ENCODE measurements at places on chromosomes 7 and 10. TPM values are rescaled to one million over a fixed set of nuclear protein-coding genes. Genes with fewer than 3 reads are reported as not detected.

DNA sequence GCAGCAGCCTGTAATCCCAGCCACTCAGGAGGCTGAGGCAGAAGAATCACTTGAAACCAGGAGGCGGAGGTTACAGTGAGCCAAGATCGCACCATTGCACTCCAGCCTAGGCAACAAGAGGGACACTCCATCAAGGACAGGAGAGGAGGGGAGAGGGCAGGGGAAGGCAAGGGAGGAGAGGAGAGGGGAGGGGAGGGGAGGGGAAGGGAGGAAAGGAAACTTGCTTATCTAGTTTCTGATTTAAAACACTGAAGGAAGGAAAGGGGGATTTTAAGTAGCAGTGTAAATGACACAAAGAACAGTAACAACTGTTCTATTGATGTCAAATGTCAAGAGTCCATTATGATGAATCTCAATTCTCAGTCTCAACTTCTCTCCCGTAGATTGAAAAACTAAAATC is 43.7 kb downstream of the SRPK2 start:
- peaks cover 9% of the 10 kb centered on the region for H3K4me1 ChIP-seq
- no peak for DNase-seq
- no peaks in the 10 kb centered on the region for H3K27me3 ChIP-seq
- no peaks in the 10 kb centered on the region for H3K36me3 ChIP-seq

DNA sequence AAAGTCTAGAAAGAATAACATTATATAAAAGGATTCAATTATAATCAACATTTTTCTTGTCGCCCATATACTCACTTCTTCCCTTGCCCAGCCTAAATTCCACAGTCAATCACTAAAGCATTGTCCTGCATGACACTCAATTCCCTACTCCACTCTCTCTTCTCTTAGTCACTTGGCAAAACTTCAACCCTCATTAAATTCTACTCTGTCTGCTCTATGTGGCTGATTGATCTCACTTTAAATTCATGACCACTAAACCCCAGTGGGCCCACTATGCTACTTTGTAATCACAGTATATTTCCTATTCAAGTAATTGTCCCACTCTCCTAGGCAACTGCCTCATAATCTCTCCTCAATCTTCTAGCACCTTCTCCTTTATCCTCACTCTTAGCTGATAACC is 54.1 kb downstream of the MTERF1 start:
- peaks cover under 1% of the 10 kb centered on the region for H3K27me3 ChIP-seq
- no peaks in the 10 kb centered on the region for H3K4me1 ChIP-seq
- no peaks in the 10 kb centered on the region for H3K36me3 ChIP-seq
- DNase-seq = no peak
- no peak overlapping the region for H3K4me3 ChIP-seq

GRCh38 chr7:70132226-70132851 is 534.1 kb downstream of the AUTS2 start:
- H3K27me3 ChIP-seq = no peaks in the 10 kb centered on the region
- no peaks in the 10 kb centered on the region for H3K4me1 ChIP-seq
- no peak for DNase-seq
- H3K36me3 ChIP-seq = no peaks in the 10 kb centered on the region
- no peak overlapping the region for H3K27ac ChIP-seq

GRCh38 chr7:121871188-121871587 is 1.8 kb upstream of the PTPRZ1 start:
- no peak overlapping the region for H3K4me3 ChIP-seq
- no peaks in the 10 kb centered on the region for H3K27me3 ChIP-seq
- H3K4me1 ChIP-seq = no peaks in the 10 kb centered on the region
- H3K27ac ChIP-seq = no peak overlapping the region
- H3K36me3 ChIP-seq = no peaks in the 10 kb centered on the region
- no peak for DNase-seq

- DNase-seq = no peak
- H3K36me3 ChIP-seq = no peaks in the 10 kb centered on the region
- no peak overlapping the region for H3K27ac ChIP-seq
- H3K4me1 ChIP-seq = no peaks in the 10 kb centered on the region
- H3K4me3 ChIP-seq = no peak overlapping the region
Measured at GRCh38 chr10:119347181-119347974, 140.0 kb downstream of the GRK5 start.

GRCh38 chr7:34772296-34772938 is 114.4 kb downstream of the NPSR1 start:
- no peak for DNase-seq
- H3K4me1 ChIP-seq = no peaks in the 10 kb centered on the region
- no peak overlapping the region for H3K4me3 ChIP-seq
- no peaks in the 10 kb centered on the region for H3K36me3 ChIP-seq
- H3K27me3 ChIP-seq = no peaks in the 10 kb centered on the region

DNA sequence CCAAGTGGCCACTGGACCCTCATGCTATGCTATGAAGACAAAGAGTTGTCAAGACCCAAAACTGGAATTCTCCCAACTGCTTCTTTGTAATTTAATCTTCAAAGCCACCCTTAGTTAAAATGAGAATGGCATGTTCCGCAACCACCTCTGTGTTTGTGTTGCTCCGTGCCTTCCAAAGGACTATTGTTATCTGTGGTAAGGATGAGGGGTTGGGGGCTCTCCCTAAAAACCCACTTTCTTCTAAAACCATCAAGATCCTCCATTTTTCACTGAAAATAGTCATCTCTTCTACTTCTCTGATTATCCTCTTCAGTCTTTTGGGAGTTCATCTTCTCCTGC is 222.1 kb upstream of the AOAH start:
- H3K27ac ChIP-seq = no peak overlapping the region
- H3K4me3 ChIP-seq = no peak overlapping the region
- no peaks in the 10 kb centered on the region for H3K4me1 ChIP-seq
- H3K27me3 ChIP-seq = no peaks in the 10 kb centered on the region
- DNase-seq = no peak

DNA sequence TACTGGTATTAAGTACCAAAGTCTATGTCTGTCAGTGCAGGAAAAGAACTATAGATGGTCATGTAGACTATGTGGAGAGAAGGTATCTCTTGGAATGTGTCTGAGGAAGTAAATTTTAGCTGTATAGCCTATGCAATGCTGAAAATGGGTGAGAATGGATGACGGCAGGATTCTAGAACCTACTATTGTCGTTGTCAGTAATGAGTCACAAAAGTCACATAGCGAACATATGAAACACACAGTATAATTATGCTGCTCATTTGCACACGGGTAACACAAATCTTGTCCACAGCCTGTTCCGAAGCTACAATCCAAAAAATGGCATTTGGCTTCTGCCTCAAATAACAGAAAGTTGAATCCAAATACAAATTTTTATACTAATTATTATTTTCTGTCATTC is 33.6 kb upstream of the KMT2E start:
- no peak overlapping the region for H3K4me3 ChIP-seq
- H3K4me1 ChIP-seq = peaks cover 19% of the 10 kb centered on the region
- H3K27me3 ChIP-seq = no peaks in the 10 kb centered on the region
- no peak for DNase-seq
- no peaks in the 10 kb centered on the region for H3K36me3 ChIP-seq

- peaks cover 13% of the 10 kb centered on the region for H3K4me1 ChIP-seq
- peak overlapping the region; percentile 44 for H3K27ac ChIP-seq
- DNase-seq = peak; percentile 44
- H3K27me3 ChIP-seq = peaks cover 37% of the 10 kb centered on the region
- no peak overlapping the region for H3K4me3 ChIP-seq
Measured at GRCh38 chr7:151925446-151926335, 30.6 kb upstream of the GALNTL5 start.

- no peaks in the 10 kb centered on the region for H3K36me3 ChIP-seq
- DNase-seq = no peak
- peaks cover 5% of the 10 kb centered on the region for H3K27me3 ChIP-seq
- no peak overlapping the region for H3K4me3 ChIP-seq
- no peak overlapping the region for H3K27ac ChIP-seq
Measured at GRCh38 chr7:127290801-127291361, 38.1 kb upstream of the GRM8 start.

GRCh38 chr7:2399848-2400587 is 3.4 kb upstream of the CHST12 start:
- H3K27me3 ChIP-seq = no peaks in the 10 kb centered on the region
- H3K4me3 ChIP-seq = 0 out of 2 replicates have a peak overlapping the region, but pooled peaks have one; percentile 5
- no peaks in the 10 kb centered on the region for H3K36me3 ChIP-seq

DNA sequence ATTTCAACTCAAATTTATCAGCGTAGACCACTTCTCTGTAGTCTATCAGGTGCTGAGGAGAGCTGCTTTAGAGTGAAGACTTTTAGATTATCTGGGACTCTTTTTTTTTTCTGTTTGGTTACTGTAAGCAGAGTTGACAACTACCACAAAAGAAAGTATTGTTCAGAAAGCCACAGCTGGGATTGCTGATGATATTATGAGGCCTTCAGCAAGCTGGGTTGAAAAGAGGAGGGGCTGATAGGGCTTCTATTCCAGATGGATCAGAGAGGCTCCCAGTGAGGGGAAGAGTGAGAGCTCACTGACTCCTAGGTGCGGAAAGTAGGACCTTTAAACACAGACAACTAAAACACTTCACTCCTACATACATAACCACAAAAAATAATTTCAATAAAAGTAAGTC is 188.5 kb upstream of the FERD3L start:
- DNase-seq = no peak
- H3K4me1 ChIP-seq = no peaks in the 10 kb centered on the region
- H3K27me3 ChIP-seq = no peaks in the 10 kb centered on the region
- H3K36me3 ChIP-seq = no peaks in the 10 kb centered on the region
- H3K4me3 ChIP-seq = no peak overlapping the region

- no peaks in the 10 kb centered on the region for H3K27me3 ChIP-seq
- no peak overlapping the region for H3K27ac ChIP-seq
- no peak overlapping the region for H3K4me3 ChIP-seq
- DNase-seq = no peak
- H3K36me3 ChIP-seq = peaks cover 95% of the 10 kb centered on the region
Measured at GRCh38 chr7:99622596-99622995, 5.8 kb downstream of the ZSCAN25 start.

GRCh38 chr7:149723795-149724495 is 49.4 kb downstream of the ZNF467 start:
- H3K27ac ChIP-seq = no peak overlapping the region
- H3K27me3 ChIP-seq = no peaks in the 10 kb centered on the region
- DNase-seq = no peak
- peaks cover 87% of the 10 kb centered on the region for H3K36me3 ChIP-seq
- H3K4me3 ChIP-seq = no peak overlapping the region

- H3K27ac ChIP-seq = no peak overlapping the region
- no peaks in the 10 kb centered on the region for H3K27me3 ChIP-seq
Measured at GRCh38 chr10:71627230-71627939, 92.2 kb downstream of the C10orf105 start.

DNA sequence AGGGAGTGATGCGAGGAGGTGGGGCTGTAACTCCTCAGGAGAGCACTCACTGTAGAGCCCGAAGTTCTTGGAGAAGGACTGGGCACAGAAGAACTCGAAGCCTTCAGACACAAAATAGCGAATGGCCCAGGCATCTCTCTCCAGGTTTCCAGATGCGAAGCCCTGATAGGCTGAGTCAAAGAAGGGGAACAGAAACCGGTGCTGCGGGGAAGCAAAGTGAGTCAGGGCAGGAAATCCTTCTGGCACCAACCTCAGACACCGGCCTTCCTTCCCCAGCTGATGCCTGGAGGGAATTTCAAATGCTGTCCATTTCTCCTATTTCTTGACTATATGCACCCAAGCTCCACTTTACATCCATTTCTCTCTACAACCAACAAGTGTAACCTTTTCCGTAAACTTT is 26.8 kb downstream of the GOT1 start:
- no peak overlapping the region for H3K27ac ChIP-seq
- no peaks in the 10 kb centered on the region for H3K27me3 ChIP-seq
- H3K36me3 ChIP-seq = peaks cover 84% of the 10 kb centered on the region
- no peak overlapping the region for H3K4me3 ChIP-seq

GRCh38 chr10:93680412-93681047 is 21.9 kb downstream of the FRA10AC1 start:
- H3K4me3 ChIP-seq = no peak overlapping the region
- no peak overlapping the region for H3K27ac ChIP-seq
- DNase-seq = peak; percentile 7

GRCh38 chr7:12929476-12930140 is 242.2 kb downstream of the ARL4A start:
- H3K36me3 ChIP-seq = no peaks in the 10 kb centered on the region
- no peak for DNase-seq
- no peaks in the 10 kb centered on the region for H3K27me3 ChIP-seq
- H3K4me3 ChIP-seq = no peak overlapping the region

DNA sequence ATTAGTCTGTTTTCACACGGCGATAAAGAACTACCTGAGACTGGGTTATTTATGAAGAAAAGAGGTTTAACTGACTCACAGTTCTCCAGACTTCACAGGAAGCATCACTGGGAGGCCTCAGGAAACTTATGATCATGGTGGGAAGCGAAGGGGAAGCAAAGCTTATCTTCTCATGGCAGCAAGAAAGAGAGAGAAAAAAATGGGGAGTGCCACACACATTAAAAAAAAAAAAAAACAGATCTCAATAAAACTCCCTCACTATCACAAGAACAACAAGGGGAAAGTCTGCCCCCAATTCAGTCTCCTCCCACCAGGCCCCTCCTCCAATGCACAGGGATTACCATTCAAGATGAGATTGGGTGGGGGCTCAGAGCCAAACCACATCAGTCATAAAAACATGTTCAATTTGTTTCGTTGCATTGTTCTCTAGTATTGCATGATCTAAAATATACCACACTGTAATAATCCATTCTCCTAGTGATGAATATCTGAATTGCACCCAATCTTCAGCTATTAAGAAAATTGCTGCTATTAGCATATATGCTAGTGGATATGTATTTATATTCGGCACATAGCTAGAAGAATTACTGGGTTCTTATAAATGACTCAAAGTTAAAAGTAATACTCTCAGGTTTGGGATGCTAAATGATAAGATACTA is 328.9 kb upstream of the KCND2 start:
- DNase-seq = peak; percentile 77
- no peaks in the 10 kb centered on the region for H3K36me3 ChIP-seq
- peaks cover 8% of the 10 kb centered on the region for H3K4me1 ChIP-seq

DNA sequence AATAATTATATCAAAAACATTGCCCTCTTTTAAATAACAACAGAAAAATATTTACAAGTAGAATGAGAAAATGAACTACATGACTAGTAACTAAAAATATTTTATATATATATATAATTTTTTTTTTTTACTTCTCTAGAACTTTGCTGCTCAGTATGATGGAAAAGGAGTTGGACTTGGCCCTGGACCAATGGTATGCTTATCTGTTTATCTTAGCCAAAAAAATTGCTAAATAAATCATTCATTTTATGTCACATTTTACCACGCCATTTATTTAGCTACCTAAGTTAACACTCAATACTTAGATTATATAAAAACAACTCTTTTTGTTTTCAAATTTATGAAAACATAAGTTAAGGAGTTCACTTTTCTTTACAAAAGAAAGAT is 6.7 kb downstream of the COL1A2 start:
- no peak overlapping the region for H3K27ac ChIP-seq
- DNase-seq = no peak
- H3K27me3 ChIP-seq = no peaks in the 10 kb centered on the region
- H3K36me3 ChIP-seq = no peaks in the 10 kb centered on the region
- no peaks in the 10 kb centered on the region for H3K4me1 ChIP-seq

- H3K27me3 ChIP-seq = no peaks in the 10 kb centered on the region
- DNase-seq = peak; percentile 18
- H3K27ac ChIP-seq = no peak overlapping the region
- no peaks in the 10 kb centered on the region for H3K4me1 ChIP-seq
Measured at GRCh38 chr10:91681361-91682276, 48.7 kb upstream of the PPP1R3C start.

COL1A2 gene
- total RNA-seq = 5.5 TPM

FZD8 gene
- 1.2 TPM for total RNA-seq

YKT6 gene
- total RNA-seq = 73.2 TPM

FAM237B gene
- total RNA-seq = not detected

FAM53B gene
- total RNA-seq = 17.0 TPM

LIPM gene
- not detected for total RNA-seq

ZDHHC16 gene
- 21.4 TPM for total RNA-seq

NRP1 gene
- total RNA-seq = 0.54 TPM

NCF1 gene
- 0.29 TPM for total RNA-seq

EN2 gene
- total RNA-seq = not detected

SORCS1 gene
- 2.7 TPM for total RNA-seq

PNLIPRP2 gene
- total RNA-seq = 0.40 TPM

DOCK4 gene
- 3.8 TPM for total RNA-seq

VSTM4 gene
- 4.5 TPM for total RNA-seq

All from K562 (cell line).